Stimulated activated CD4-positive, alpha-beta T cell treated with anti-CD3 and anti-CD28 coated beads, Interleukin-1b, Interleukin-23, amount 100 ng/mL, for 1 hour (primary cell): ENCODE measurements at places on chromosomes 12 and 14.

DNA sequence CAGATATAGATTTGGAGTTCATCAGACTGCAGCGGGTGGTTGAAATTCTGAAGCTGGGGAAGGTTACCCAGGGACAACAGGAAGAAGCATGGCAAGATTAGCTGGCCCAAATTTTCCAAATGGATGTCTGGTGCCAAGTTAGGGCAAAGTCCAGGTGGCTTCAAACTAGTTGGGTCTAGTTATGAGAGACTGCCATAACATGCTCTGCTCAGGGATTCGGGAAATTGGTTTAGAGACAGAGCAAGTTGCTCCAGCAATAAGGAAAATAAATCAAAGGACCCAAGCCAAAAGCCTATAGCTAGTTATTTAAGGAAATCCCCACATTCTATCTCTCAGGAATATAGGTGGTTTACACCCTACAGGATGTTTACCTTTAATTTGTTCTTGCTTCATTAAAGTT lies 125.7 kb upstream of the BTG1 start:
- DNase-seq = no peak

GRCh38 chr12:68507657-68508056 lies 103.0 kb upstream of the RAP1B start:
- DNase-seq = no peak

- no peak for DNase-seq
Measured at GRCh38 chr14:84622357-84622756, 907.6 kb upstream of the FLRT2 start.

DNA sequence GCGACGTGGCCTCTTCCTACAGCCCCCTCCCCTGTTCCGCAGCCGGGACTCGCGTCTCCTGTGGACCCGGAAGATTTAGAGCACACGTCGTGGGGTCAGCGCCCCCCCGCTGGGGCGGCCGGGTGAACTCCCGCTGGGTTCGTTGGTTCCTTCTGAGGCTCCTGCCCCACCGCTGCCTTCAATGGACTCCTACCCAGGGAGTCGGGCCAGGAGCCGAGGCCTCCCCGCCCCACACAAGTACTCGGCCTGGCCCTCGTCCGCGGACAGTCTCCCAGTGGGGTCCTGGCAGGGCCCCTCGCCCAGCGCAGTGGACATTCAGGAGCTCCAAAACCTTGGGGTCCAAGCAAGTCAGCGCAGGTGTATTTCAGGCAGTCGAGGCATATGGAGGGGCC lies 1.2 kb downstream of the MMP17 start:
- no peak for DNase-seq

DNA sequence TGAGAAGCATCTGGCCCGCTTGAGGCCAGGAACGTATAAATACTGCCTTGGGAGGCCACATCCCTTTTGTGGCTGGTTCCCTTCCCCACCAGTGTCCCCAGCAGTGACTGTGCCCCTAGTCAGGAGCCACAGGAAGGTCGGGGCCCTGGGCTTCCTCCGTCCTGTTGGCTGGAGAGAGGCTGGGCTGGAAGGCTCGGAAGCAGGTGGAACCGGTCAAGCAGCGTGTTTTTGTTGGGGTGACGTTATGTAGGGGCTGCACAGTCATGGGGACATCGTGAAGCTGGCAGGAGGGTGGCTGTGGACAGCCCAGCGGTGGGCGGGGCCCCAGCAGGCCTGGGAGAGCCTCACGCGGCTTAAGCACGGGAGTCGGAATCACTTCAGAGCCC lies 10.1 kb downstream of the XRCC3 start:
- no peak for DNase-seq

DNA sequence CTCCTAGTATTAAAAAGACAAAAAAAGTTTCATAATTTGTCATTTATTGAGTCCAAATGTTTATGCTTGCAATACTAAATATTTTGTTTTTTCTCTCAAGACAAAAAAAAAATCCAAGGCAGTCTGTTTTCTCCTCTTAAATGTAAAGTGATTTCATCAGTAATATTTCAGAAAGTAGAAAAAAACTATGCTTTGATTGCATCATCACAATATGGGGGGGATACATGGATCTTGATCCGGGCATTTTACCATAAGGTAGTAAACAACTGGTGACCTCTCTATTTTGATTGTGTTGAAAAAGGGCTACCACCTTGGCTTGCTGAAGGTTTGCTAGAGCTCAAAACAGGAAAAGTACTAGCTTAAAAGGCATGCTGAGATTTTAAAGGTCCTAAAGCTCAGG lies 43.6 kb downstream of the ERGIC2 start:
- no peak for DNase-seq

DNA sequence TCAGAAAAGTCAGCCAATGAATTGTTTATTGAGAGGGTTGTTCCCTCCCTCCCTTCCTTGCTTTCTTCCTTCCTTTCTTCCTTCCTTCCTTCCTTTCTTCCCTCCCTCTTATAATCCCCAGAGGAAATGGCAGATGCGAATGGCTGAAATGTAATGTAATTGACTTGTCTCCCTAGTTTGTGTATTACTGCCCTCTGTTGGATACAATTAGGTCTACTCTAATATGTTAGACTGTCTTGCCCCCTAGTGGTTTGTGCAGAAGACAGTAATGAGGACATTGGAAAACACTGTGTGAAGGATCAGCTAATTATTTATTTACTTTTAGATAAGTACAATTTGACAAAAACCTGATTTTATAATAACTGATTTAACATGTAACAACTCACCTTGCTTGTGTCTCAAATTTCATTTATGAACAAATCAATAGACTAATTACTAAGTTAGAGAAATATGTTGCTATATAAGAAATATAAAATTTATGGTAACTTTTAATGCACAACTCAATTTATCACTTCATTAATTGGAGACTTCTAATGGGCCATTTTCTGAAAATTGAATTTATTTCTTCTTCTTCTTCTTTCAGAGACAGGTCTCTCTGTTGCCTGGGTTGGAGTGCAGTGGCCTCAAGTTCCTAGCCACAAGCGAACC lies 229.8 kb upstream of the LRIG3 start:
- no peak for DNase-seq

DNA sequence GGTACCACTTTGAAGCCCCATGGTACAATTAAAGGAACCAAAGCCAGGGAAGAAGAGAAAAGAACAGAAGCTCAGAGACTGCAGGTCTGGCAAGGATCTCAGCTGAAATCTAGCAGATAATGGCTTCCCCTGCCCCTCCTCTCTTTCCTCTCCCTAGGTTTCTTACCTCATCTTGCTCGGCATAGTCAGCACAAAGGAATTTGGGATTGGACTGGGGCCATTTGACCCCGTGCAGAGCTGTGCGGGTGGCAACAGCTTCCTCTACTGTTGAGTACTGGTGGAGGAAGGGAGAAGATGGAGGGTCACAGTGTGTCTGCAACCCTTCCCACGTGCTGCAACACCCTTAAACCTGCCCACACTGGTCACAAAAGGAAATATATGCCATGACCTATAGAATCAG lies 4.7 kb upstream of the CDH24 start:
- DNase-seq = no peak
